Activated T-helper 1 cell treated with Interleukin-2 at 50 U/mL for 16 hours (primary cell): ENCODE measurements at places on chromosomes 2 and 18.

DNA sequence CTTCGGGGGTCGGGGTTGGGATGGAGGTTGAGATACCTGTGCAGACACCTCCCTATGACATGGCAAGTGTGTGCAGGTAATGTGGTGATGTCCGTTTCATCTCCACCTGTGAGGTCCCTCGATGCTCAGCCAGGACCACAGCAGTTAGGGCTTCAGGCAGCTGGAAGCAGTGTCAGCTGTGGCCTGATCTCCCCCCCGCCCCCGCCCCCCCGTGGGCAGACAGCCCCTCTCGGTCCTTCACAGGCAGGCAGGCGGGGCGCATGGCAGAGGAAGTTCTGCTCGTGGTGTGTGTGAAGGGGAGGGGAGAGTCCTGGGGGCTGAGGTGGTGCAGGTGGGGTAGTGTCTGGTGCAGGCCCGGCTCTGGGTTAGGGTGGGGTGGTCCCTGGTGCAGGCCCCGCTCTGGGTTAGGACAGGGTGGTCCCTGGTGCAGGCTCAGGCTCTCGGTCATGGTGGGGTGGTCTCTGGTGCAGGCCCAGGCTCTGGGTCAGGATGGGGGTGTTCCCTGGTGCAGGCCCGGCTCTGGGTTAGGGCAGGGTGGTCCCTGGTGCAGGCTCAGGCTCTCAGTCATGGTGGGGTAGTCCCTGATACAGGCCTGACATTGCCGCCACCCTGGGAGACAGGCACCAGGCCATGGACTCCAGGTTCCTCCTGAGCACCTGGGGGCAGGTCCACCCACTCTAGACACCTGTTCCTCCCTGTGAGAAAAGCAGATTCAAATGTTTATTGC, 94.3 kb downstream of the NFATC1 start:
- no peak for DNase-seq

GRCh38 chr2:38116762-38117161, 40.8 kb upstream of the CYP1B1 start:
- DNase-seq, result no peak

- DNase-seq, result no peak
Measured at GRCh38 chr2:108536133-108536780, 2.0 kb downstream of the LIMS1 start.

DNA sequence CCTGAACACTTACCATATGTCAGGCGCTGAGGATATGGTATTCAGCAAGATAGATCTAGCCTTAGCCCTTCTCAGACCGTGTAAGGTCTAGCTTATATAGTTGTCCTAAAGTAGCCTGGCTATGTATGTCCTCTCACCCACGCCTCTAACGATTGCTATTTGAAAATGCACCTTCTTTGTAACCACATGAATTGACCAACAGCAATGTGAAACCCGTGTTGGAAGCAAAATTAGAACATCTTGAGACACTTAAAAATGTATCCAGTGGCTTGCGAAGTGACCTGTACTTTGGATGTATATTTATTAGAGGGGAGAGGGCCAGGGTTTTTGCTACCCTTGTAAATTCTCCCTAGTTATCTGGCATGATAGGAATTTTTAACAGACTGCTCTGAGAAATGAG, 860.0 kb upstream of the ZEB2 start:
- no peak for DNase-seq

DNA sequence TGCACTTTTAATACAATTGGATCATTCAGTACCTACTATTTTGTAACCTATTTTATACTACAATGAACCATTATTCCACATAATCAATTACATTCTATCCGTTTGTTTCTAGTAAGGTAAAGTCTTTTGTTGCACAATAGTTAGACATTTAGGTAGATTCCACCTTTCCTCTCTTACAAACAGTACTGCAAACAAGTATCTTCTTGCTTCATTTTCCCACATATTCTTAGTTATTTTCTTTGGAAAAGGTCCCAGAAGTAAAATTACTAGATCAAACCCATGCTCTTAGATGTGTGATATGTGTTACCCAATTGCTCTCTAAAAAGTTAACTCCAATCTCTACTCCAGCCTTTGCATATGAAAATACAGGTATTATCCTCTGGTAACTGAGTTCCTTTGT, 49.6 kb downstream of the SPIRE1 start:
- no peak for DNase-seq

DNA sequence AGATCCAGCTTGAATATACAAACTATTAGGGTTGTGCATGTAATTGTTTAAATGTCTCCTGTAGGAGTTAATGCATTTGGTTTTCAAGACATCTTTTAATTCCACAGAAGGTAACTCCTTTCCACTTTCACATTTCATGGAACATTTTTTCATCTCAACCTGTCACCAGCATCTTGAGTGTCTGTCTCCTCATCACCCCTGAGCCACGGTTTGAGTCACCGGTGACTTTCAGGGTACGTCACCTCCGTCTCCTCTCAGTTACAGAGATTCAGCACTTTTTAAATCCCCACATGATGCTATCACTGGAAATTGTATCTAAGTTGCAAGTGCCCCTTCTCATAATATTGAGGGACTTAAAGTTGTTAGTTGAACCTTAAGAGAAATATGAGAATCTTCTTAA, 25.3 kb downstream of the GPR55 start:
- DNase-seq, result no peak

GRCh38 chr2:231332872-231333500, 62.5 kb upstream of the B3GNT7 start:
- DNase-seq, result no peak

DNA sequence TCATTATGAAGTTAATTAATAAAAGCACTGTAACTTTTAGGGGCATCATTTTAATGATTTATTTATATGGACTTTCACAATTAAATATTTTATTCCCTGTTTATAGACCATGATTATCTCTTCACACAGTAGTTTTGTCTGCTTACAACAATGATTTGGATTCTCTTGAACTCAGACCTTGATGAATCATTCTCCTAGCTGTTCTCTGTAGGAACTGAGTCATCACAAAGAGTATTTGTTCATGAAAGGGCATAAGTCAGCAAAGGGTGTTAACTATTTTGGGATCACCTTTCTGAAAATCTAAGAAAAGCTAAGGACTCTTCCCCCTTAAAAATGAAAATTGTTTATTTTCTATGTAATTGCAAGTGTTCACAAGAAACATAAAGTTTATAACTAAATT, 461.1 kb upstream of the UBE2E3 start:
- no peak for DNase-seq

GRCh38 chr2:217035967-217036366, 176.1 kb upstream of the TNP1 start:
- no peak for DNase-seq

GRCh38 chr2:174024524-174025270, 59.5 kb upstream of the SP3 start:
- DNase-seq, result no peak

DNA sequence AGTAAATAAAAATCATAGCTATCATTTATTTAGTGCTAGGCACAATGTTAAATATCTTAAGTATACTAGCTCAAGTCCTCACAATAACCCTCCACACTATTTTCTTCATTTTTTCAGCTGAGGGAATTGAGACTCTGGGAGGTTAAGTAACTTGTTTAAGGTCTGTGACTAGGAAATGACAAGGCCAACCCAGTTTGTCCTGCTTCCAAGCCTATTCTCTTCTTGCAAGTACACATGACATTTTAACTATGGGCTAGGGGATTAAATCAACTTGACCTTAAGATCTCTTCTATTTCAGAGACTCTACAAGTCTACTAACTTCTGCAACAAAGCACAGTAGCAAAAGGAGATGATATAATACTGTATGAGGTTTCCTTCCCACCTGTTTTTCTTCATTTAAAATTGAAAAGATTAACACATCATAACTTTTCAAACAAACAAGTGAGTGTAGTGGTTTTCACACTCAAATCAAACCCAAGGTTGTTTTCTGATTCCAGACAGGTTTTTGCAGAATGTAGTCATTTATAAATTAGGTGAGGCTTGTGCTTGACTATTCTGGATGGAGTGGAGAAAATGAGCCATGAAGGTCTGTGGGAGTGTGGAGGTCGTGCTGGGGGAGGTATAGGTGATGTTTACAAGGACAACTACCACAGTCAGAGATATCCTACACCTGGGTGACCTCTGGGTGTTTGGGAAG, 57.0 kb downstream of the CD28 start:
- no peak for DNase-seq

DNA sequence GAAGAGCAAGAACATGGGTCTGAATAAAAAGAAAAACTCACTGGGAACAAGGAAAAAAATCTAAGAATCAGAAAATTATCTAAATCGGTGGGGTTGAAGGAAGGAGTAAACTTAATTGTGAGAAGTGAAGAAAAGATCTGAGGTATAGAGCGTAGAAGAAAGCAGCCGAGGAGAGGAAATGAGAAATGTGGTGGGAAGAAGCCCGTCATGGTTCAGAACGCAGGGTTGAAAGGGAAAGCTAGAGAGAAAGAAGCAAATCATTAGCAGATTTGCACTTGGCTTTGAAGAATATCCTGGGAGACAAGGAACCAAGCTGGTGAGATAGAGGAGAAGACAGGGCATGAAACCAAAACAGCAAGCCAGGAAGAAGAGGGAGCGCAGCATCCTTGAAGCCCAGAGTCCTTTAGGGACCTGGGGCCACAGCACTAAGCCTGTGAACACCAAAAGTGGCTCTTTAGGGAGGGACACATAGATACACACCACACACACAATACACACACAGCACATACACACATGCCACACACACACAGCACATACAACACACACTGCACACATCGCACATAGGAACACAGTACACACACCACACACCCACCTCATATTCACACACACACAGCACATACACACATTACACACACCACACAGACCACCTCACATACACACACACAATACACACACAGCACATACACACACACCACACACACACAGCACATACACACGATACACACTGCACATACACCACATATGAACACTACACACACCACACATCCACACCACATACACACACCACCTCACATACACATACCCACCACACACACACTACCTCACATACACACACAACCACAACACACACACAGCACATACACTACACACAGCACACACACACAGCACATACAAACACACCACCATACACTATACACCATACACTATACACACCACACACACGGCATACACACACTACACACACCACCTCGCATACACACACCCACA, 274.6 kb downstream of the ETAA1 start:
- DNase-seq, result no peak

GRCh38 chr2:120229341-120229740, 6.1 kb upstream of the TMEM185B start:
- DNase-seq, result no peak

DNA sequence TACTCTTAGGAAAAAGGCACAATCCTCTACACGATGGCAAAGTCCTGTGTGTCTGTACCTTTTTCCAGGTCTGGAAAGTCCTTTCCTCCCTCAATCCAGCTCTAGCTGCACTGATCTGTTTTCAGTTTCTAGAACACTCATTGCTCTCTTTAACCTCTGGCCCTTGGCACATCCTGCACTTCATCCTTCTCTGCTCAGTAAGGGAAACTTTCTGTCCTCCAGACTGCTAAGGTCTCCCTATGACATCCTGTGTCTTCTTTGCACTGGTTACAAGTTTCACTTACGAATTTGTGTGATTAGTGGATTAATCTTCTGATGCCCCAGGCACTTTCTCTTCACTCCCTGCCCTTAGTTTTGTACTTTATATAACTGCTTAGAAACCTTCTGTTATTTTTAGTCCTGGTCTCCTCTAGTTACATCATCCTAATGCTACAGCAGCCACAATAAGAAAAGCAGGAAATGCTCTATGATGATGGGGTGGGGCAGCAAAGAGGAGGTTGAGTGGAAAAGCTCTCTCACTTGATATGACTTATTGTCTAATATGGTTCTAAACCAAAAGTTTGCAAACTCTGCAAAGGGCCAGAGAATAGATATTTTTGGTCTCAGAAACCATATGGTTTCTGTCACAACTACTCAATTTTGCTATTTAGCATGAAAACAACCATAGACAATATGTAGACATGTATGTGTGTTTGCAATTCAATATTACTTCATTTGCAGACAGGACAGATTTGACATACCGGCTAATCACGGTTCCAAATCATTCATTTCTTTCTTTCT, 568.2 kb downstream of the THSD7B start:
- DNase-seq, result no peak
